ENCODE measurements at places on chromosomes 3 and 15.

DNA sequence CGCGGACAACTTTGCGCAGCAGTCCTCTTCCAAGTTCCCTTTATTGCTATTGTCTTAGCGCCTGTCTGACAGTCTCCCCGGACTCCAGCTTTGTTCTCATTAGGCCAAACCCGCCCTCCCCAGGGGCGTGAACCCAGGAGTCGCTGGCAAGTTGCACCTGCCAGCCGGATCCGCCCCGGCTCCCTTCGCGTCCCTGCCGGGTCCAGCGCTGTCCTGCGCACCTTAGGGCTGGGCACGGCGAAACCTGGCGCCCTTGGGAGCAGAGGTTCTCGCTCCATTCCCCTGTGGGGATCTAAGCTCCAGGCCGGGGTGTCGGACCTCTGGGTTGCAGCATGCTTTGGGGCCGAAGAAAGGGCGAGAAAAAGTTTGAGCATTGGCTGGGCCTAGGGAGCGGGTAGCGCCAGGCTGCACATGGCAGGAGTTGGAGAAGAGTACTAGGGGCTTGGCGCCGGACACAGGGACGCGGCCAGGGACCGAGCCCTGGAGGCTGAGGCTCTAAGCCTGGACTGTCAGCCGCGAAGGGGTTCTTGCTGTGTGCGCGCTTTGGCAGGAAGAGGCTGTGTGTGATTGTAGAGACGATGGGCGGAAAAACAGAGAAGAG, 335.1 kb upstream of the THRB start:
- DNase-seq, result peak; percentile 5

GRCh38 chr3:146033950-146034349, 127.0 kb downstream of the PLOD2 start:
- DNase-seq, result no peak

- no peak for DNase-seq
These were observed 155.3 kb downstream of the TBL1XR1 start for GRCh38 chr3:177041730-177042551.

DNA sequence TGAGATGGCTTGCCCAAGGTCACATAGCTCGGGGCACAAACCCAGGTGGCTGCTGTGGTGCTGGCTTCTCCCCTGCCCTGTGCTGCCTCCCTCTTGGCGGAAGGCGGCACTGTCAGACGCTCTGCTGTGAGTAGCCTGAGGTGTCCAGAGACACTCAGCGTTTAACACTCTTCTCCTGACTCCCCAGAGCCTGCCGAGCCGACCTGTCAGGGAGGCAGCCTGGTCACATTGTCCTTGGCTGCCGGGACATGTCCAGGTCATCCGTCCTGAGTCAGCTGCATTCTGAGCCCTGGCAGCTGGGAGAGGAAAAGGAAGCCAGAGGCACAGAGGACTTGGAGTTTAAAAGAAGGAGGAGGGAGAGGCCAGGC, 4.7 kb downstream of the LMAN1L start:
- peak; percentile 13 for DNase-seq

GRCh38 chr3:88385090-88385489, 235.3 kb downstream of the C3orf38 start:
- no peak for DNase-seq

- DNase-seq, result peak; percentile 63
These were observed 801 bp downstream of the CA12 start for GRCh38 chr15:63380808-63381282.

DNA sequence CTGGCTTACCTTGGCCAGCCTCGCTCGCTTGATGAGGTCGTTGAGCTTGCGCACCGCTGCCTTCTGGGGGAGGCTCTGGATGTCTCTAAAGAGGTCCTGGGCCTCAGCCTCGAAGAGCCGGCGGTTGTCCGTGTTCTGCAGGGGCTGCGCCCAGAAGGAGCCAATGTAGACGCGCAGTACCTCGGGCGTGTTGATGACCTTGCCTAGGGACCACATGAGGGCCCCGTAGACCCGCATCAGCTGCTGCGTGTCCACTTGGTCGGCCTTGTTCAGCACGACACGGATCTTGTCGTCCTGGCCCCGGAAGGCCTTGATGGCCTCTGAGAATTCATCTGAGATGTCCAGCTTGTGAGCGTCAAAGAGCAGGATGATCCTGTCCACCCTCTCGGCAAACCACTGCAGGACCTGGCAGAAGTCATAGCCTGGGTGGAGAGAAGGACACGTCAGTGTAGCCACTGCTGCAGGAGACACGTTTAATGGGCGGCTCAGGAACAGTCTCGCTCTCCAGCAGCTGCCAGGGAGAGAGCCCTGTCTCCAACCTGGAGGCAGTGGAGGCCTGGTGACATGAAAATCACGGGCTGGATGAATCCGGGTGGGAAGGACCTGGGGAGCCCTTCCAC, 25.5 kb upstream of the SPTBN5 start:
- DNase-seq, result no peak
